MG63 (cell line): ENCODE measurements at places on chromosomes 5 and 9.

- no peak for DNase-seq
Observed at GRCh38 chr5:37860206-37860605, 20.4 kb upstream of the GDNF start.

DNA sequence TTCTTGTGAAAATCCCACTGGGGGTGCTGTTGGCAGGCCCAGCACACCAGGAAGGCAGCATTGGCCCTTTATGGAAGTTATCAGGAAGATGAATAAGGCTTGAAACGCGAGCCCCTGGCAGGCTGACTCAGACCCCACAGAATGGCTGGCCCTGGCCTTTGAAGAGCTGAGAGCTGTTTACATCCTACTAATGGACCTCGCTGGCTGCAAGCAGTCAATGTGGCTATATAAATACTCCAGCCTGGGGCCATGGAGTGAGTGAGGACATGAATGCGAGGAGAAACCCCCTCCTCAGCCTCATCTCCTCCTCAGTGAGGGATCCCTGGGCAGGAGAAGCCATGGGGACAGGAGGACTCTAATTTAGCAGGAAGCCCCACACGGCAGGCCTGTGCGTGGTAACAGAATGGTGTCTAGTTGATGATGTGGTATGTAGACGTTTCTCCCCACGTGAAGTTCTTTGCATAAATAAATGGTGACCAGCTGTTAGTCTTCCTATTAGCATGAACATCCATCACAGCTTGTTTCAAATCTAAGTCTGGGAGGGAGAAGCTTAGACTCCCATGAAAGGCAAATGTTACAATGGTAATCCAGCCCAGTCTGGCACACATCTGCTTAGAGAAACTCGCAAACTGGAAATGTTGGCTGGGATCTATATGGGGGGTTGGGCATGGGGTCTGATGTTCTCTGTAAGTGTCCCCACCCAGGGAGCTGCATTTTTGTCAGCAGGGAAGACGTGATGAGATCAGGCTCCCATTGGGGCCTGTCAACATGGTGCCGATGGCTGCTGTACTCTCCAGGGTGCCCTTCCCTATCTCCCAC is 175.1 kb upstream of the PITX1 start:
- peak; percentile 99 for DNase-seq

DNA sequence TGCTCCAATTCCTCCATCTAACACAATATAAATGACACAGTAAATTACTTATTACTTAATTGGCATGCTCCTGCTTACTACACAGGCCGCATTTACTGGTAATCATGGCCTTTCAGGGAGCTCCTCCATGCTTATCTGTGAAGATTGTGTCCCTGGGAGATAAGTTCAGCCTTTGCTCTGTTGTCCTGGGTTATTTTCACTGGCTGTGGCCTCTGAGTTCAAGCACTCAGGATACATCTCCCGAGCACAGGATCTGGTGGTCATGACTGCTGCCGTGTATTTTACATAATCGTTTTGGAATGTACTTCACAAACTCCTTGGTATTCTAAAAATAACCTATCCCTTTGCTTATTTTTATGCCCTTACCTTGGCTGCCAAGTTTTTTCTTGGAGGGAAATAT is 215.7 kb downstream of the ICE1 start:
- peak; percentile 17 for DNase-seq

DNA sequence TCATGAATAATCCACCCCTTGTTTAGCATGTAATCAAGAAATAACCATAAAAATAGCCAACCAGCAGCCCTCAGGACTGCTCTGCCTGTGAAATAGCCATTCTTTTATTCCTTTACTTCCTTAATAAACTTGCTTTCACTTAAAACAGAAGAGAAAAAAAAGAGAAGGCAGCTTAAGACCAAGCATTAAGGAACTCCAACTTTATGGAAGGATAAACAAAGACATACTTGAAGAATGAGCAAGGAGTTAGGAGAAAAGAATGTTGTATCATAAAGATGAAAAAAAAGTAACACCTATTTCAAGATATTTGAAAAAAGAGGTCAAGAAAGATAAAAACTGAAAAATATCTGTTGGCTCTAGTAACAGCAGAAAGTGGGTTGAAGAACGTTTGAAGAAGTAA is 107.6 kb downstream of the RNF180 start:
- DNase-seq = no peak

- DNase-seq = no peak
Observed at GRCh38 chr9:130347931-130348330, 82.4 kb downstream of the HMCN2 start.

DNA sequence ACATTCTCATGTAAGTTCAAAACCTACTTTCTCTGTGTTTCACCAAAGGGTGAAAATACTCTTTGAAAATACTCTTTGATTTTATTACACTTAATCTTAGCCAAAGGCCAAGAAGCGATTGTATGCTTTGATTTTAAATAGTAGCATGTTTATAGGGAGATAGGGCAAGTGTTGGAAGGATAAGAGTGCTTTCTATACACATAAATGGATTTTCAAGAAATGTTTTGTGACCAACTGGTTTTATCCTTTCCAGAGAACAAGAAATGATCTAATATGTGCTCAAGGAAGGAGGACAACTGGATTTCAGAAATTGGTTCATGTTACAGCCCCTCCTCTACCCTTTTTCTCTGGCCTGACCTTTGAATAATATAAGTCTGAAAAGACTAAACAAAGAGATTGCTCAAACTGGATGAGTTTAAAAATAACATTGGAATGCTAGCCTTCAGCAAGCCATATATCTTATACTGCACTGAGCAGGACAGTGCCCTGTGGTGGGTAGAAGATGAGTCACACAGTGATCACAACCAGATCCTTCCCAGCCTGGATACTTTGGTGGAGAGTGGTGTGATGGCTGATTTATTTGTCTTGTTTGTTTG is 13.1 kb downstream of the PALM2AKAP2 start:
- peak; percentile 81 for DNase-seq
